Right cardiac atrium (tissue), 5 donors: ENCODE measurements at places on chromosomes 16 and 17. TPM values are rescaled to one million over a fixed set of nuclear protein-coding genes. Genes with fewer than 3 reads are reported as not detected.

ARL5C gene
- polyA plus RNA-seq: not detected

CCL4 gene
- polyA plus RNA-seq: 0.95 TPM

UBE2Z gene
- 27.4 TPM for polyA plus RNA-seq

CLDN6 gene
- polyA plus RNA-seq: not detected

RNF112 gene
- polyA plus RNA-seq: 3.3 TPM

IL34 gene
- polyA plus RNA-seq: 1.9 TPM

ATP2A1 gene
- polyA plus RNA-seq: 0.11 TPM

CLEC18B gene
- polyA plus RNA-seq: 0.11 TPM

DNA sequence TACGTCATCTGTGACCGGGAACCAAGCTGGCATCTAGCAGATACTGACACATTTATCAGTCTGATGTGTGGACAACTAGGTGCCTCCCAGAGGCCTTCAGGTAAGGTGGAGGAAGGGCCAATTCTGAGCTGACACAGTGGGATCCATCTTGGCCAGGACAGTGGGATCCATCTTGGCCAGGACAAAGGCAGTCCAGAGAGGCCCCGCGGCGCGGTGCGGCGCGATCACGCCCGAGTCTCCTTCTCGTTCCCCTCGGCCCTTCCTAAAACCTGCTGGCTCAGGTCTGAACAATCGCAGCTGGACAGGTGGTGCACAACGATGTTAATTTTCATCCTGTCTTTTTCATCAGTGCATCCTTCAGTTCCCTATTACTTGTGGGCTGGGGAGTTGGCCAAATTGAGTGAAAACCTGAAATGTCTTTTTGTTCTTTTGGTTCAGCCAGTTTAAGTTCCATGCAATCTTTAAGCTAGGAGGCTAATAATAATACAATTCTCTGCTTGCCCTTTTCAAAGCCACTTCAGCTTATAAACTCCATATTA, 486 bp upstream of the WSB1 start:
- peak; percentile 67 for DNase-seq

- DNase-seq: no peak
Observed at GRCh38 chr17:29954405-29954804, 13.0 kb downstream of the EFCAB5 start.

- DNase-seq: no peak
Observed at GRCh38 chr17:73616120-73616872, 27.9 kb downstream of the SDK2 start.

DNA sequence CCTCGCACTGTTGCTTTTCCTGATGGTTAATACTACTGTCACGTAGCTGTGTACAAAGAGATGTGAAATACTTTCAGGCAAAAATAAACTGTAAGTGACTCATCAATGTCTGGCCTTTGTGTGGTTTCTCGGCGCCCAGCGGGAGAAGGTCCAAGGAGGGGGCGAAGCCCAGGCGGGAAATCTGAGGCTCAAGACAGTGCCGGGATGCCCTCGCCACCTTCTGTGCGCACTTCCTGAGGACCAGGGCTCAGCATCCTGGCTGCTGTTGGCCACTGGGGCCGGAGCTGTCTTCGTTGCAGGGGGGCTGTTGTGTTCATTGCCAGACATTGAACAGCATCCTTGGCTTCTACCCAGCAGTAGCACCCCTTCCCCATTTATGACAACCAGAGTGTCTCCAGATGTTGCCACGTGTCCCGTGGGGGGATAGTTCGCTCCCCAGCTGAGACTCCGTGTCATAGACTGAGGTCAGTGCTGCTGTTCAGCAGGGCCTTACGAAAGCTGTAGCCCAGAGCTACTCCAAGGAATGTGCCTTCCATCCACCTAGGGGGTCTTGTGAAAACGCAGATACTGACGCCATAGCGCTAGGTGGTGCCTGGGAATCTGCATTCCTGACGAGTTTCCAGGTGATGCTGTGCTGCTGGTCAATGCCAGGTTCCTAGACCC, 67.3 kb upstream of the PLCG2 start:
- no peak for DNase-seq

DNA sequence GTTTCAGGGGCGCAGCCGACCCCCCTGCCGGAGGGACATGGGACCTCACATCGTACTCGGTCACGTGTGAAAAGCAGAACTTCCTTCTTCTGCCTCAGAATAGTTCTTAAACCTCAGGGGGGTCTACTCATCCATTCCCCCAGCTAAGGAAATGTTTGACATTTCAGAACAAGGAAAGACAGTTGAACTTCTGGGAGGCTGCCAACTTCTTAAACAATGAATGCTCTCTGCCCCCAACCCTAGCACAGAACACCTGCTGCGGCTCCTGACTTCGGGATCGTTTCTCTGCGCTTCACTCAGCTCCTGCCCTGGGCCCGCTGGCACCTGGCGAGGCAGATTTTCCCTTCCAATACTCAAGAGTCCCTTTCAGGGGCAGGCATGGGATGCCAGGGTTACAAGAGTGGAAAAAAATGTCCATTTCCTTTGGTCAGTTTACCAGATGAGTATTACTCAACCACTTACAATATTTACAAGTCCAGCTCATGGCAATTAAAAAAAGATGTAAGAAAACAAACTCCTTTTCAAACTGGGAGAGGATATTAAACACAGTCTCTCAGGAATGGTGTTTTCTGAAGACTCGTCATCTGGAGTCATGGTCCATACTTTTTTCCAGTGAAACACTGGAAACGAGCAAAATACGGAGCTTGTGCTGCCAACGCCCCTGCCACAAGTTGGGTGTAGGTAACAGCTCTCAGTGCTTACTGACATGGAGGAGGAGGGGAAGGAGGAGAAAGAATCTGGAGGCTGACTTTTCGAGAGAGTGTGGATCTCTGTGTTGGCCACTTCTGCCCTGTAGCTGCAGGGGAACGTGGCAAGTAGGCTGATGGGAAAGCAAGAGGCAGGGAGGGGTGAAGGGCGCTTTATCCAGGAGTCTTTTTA, 235.7 kb downstream of the NTN1 start:
- no peak for DNase-seq

DNA sequence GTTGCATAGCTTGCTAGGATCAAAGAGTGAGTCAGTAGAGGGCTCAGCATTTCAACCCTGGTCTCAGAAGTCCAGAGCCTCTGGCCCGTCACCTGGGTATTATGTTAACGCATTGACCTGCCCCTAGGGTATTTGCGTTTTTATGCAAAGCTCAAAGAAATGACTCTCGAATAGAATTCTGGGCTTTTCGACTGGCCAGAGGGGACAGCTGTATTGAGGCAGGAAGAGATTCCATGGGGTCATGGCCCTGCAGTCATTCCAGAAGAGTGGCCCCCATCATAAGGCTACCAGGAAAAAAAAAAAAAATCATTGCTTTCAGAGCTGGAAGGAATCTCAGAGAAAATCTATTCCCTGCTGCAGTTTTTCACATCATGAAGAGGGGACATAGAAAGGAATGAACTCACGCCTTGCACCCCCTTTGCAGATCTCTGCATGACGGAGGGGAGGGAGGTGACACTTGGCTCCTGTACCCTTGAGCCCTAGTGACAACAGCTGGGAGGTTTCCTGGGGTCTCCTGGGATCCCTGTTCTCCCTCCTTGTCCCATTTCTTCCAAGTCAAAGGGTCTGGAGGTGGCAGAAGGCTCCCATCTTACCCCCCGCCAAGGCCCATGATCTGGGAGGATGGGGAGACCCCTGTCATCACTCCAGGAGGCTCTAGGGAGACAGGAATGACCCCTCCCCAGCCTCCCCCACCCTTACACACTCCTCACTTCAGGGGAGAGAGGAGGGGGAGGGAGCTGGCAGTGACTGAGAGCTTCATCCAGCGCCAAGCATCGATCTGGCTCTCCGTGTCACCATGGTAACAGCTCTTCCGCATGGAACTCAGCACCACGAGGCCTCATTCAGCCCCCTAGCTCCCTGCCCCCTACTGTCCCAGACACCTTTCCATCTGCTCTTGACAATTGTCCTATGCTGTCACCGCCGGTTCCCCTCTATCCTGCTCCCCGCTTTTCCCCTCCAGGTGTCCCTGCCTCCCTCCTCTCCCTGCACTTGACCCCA, 35.8 kb downstream of the GP2 start:
- DNase-seq: no peak

DNA sequence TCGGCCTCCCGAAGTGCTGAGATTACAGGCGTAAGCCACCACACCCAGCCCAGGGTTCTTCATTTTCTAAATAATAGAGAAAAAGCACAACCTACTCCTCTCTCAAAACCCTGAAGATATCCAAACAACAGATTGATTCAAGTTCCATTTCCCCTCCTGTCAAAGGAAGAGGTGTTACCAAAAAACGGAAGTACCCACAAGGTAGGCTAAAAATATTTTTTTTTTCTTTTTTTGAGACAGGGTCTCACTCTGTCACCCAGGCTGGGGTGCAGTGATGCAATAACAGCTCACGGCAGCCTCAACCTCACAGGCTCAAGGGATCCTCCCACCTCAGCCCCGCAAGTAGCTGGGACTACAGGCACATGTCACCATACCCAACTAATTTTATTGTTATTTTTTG, 18.9 kb downstream of the UTP6 start:
- DNase-seq: no peak

DNA sequence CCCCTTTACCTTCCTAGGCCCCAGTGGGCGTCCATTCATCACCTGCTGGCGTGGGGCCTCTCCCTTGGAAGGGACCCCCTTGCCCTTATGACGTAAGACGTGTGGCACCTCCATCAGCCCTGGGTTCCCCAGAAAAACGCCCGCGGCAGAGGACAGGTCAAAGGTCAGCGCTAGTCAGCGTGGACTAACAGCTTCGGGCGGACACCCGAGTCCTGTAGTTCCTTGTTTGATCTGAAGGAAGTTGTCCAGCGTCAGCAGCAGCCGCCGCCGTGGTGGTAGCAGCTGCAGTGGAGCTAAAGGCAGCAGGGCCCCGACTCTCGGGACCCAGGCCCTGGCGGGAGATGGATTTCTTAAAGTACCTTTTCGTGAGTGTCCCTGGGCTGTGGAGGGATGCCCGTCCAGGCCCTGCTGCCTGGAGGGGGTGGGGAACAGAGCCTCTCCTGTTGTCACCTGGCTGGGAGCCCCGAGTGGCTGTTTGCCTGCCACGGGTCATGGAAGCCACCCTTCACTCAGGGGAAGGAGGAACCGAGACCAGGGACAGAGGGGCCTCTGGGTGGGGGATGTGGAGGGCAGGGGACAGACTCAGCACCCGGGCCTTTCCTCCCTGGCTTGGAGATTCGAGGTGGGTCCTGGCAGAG, 123.6 kb downstream of the OR1D5 start:
- DNase-seq: no peak
